ENCODE measurements at places on chromosomes 2 and 18. TPM values are rescaled to one million over a fixed set of nuclear protein-coding genes. Genes with fewer than 3 reads are reported as not detected.
A peak's percentile ranks its signal among the peaks of the same experiment; 100 is the strongest.

Gene CYTIP
- total RNA-seq, result 1.7 TPM

DNA sequence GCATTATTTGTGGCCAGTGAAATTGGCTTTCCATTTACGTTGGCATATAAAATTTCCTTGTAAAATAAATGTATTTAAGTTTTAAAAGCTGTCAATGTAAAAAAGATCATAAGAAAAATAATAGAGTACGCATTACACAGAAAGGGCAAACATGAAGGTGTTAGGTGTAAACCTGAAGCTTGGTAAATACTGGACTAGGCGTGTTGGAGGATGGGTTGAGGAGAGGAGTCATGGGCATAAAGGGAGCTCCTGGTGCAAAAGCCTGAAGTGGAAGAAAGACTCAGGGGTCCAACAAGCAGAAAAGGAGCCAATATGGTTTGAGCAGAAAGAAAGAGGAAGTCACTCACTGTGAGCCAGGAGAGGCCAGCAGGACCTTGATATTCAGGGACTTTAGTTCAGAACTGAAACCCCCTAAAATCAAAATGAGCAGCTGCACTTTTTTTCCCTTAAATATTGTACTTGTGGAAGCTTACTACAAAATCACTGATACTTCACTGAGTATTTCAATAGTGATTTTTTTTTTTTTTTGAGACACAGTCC lies 24.4 kb downstream of the SP5 start:
- DNase-seq, result no peak

DNA sequence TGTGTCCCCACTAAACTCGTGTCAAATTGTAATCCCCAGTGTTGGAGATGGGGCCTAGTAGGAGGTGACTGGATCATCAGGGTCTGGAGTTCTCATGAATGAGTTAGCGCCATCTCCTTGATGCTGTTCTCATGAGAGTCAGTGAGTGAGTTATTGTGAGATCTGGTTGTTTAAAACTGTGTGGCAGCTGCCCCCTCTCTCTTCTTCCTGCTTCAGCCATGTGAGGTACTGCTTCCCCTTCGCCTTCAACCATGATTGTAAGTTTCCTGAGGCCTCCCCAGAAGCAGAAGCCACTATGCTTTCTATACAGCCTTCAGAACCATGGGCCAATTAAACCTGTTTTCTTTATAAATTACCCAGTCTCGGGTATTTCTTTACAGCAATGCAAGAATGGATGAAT lies 50.4 kb downstream of the AP1S3 start:
- no peak for DNase-seq

Gene RGPD5
- 53.6 TPM for total RNA-seq

GRCh38 chr18:6255886-6256285 lies 158.8 kb downstream of the L3MBTL4 start:
- DNase-seq, result no peak

Gene NTSR2
- total RNA-seq, result not detected

Gene MC4R
- total RNA-seq, result 0.21 TPM

GRCh38 chr2:241726459-241726858 lies 8.0 kb upstream of the D2HGDH start:
- no peak for DNase-seq

Gene SCN7A
- total RNA-seq, result 71.0 TPM

- DNase-seq, result peak; percentile 48
These were observed 146.5 kb downstream of the CABLES1 start for GRCh38 chr18:23281626-23282436.

- DNase-seq, result no peak
These were observed 29.3 kb upstream of the KYNU start for GRCh38 chr2:142848023-142848606.

GRCh38 chr2:121570036-121570666 lies 39.5 kb downstream of the RNU4ATAC start:
- peak; percentile 74 for DNase-seq

GRCh38 chr18:76285866-76286265 lies 209.2 kb downstream of the ZNF516 start:
- no peak for DNase-seq

Gene FAM117B
- total RNA-seq, result 8.1 TPM

GRCh38 chr2:221203125-221203524 lies 369.0 kb downstream of the EPHA4 start:
- DNase-seq, result no peak

DNA sequence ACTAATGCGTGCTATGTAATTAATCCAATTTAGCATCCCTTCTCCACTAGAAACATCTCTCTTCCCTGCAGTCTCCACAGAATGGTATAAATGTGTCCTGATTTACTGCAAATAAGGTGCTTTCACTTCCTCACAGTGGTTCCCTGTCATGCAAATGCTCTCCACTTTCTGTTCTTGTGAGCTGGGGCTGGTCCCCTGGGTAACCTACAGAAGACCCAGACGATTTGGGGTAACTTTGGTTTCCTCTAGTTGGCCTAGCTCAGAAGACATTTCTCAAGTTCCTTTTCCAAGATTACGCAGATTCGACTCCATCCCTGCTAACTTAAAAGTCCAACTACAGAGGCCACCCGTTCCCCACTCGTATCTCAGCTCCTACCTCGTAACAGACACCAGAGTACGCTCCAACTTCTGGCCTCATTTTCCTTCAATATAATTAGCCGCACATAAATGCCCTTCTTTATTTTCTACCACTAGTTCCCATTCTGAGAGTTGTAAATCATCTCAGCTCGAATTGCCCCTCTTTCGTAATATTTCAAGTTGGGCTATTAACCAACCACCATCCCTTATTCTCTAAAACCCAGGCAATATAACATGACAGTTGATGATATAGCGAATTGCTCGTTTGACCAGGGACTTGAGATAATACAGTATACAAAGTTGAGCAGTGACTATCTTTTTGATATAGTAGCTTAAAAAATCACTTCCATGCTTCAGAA lies 28.8 kb upstream of the NEDD4L start:
- no peak for DNase-seq

Measured in tongue (tissue), 3 donors.